Dermis blood vessel endothelial cell (primary cell): ENCODE measurements at places on chromosomes 12 and 14.

- no peak for DNase-seq
These were observed 933.0 kb downstream of the DIO2 start for GRCh38 chr14:79278286-79278797.

DNA sequence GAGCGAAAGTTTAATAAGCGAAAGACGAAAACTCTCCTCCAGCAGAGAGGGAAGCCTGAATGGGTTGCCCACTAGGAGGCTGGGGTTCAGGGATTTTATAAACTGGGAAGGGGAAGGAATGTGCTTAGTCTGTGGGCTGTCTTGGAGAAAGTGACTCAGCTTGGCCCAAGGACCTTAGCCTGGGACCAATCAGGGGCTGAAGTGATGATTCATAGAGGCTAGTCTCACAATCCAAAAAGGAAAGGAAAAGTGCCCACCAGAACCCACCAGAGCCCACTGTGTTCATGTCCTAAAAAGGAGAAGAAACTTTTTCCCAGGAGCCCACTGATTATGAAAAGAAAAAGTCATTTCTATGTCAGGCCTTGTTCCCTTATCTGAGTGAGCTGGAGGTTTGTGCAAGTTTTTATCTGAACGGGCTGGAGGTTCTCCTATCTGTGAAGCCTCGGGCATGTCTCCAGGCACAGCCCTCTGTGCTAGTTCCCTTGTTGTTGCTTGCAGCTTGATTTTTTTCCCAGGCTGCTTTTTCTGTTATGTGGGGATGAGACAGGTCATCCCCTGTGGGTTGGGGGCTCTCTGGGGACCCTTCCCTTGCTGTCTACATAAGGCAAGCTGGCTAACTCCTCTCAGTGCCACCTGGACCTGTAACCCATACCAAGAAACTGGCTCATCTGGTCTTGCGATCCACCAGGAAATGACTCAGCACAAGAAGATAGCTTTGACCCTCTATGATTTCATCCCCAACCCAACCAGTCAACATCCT lies 8.3 kb upstream of the GOLGA5 start:
- DNase-seq, result peak; percentile 56

- peak; percentile 45 for DNase-seq
These were observed 10.0 kb downstream of the LHX5 start for GRCh38 chr12:113461666-113462065.

DNA sequence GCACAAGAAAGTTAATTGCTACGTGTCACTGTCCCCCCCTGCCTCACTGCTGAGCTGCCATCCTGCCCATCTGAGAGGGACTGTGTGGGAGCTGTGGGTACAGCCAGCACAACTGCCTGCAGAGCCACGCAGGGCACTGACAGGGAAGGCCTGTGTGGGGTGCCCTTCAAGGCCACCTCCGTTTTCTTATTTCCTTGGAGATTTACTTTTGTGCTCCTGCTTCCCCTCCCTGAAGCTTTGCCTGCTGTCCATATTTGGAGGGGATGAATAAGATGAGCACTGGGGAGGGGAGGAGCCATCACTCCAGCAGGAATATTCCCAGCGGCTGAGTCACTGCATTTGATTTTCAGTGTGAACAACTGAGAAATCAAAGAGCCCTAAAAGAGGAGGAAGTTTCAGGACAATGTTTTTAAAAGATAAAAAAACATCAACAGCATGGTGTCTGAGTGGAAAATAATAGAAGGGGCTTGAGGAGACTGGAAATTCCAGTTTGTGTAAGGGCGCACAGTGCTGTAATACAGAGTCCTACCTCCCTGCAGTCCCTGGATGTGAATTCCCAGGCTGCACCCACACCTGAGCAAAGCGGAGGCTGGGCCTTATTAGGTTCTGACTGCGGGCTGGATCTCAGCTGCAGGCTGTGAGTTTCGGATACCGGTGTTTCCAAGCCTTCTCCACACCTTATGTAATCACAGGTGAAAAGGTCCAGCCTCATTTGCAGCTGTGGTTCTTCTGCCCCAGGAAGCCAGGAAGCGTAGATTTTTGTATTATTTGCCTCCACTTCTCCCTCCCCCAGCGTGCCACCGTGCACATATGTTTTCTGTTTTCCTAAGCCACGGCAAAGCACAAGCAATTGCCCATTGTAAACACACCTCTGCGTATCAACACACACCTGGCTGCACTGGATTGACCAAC lies 192.6 kb upstream of the BCL2L14 start:
- DNase-seq, result peak; percentile 80

- no peak for DNase-seq
These were observed 4.2 kb downstream of the SERPINA10 start for GRCh38 chr14:94288610-94289465.

DNA sequence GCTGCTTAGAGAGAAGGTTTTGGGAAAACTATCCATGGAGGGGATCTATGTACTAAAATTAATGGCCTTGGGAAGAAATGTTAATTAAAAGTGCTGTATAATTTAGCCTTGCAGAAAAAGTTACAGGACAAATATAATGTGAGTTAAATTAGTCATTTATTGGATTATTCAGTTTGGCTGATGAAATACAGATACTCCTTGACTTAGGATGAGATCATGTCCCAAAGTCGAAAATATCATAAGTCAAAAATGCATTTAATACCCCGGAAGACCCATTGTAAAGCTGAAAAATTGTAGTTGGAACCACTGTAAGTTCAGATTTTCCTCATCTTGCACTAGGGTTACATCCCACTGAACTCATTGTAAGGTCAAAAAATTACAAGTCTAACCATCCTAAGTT lies 9.7 kb downstream of the RTRAF start:
- DNase-seq, result no peak

DNA sequence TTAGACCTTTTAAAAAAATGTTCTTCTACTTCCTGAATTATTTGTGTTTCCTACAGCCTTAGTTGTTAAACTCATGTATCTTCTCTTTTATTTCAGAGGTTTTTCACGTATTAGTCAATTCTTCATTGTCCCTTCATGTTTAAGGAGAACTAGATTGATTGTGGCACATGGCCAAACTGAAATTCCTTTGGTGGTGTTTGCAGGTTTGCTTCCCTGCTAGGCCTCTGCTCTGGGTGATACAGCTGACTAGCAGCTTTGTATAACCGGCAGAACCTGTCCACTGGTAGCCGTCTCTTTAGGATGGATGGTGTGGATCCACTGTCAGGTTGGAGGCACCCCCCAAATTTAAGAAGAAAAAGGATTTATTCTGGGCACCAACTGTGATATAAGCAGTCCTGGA lies 262.1 kb downstream of the FBXL14 start:
- peak; percentile 45 for DNase-seq

GRCh38 chr12:124501112-124501561 lies 66.3 kb downstream of the NCOR2 start:
- no peak for DNase-seq

GRCh38 chr12:21615431-21615830 lies 10.8 kb upstream of the GYS2 start:
- peak; percentile 80 for DNase-seq

DNA sequence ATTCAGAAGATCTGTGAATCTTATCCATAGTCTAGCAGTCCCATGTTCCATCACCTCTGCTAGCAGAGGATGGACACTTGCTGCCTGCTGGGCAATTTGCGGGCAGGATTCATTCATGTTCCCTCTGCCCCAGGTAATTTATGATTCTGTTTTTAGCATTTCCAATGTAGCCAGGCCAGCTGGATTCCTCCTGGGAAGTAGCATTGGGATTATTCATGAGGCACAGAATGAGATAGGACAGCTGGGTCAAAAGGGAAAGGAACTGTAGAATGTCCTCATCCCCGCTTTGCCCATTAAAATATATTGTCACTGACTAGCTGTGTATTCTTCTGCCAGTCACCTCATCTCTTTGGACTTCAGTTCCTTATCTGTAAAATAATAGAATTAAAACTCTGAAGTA lies 68.7 kb downstream of the SLC35F4 start:
- DNase-seq, result no peak

DNA sequence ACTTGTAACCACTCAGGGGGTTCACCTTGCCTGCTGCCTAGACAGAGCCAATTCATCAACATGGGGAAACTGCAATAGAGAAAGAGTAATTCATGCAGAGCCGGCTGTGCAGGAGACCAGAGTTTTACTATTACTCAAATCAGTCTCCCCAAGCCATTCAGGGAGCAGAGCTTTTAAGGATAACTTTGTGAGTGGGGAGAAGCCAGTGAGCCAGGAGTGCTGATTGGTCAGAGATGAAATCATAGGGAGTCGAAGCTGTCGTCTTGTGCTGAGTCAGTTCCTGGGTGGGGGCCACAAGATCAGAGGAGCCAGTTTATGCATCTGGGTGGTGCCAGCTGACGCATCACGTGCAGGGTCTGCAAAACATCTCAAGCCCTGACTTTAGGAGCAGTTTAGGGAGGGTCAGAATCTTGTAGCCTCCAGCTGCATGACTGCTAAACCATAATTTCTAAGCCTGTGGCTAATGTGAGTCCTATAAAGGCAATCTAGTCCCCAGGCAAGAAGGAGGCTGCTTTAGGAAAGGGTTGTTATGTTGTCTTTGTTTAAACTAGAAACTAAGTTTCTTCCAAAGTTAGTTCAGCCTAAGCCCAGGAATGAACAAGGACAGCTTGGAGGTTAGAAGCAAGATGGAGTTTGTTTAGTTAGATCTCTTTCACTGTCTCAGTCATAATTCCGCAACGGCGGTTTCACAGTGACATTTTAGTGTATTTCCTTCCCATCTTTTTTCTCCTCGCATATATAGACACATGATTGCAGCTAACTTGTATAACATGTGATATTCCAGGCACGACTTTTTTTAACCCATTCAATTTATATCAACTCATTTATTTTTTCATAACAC lies 68.9 kb upstream of the NCOR2 start:
- DNase-seq, result no peak

- DNase-seq, result no peak
These were observed 63.8 kb downstream of the PTGER2 start for GRCh38 chr14:52377940-52378339.

DNA sequence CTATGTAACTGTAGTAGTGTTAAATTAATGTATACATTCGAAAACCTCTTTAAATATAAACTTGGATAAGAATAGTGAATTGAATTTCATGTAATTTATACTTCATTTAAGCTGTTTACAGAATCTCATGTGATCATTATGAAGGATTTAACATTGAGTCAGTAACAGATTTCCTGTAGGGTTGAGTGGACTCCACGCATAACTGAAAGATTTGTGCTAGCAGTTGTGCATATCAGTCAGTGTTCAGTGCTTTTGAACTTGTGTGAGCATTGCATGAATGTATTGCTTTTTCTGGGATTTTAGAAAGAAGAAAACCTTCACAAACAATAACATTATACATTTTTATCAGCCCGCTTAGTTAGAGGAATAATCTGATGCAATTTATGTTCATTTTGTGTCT lies 1435.3 kb downstream of the LRFN5 start:
- no peak for DNase-seq

DNA sequence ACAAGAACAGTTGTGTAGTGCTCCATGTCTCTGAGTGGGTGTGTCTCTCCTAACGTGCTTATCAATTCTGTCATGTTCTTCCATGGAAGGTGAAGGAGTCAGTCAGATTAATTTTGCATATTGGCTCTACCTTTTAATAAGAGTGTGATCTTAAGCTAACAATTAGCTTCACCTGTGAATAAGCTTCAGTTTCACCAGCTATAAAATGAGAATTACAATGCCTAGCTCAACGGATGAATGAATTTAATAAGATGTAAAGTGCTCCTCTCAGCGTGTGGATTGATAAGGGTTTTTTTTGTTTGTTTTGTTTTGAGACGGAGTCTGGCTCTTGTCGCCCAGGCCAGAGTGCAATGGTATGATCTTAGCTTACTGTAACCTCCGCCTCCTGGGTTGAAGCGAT lies 32.7 kb downstream of the CCDC175 start:
- DNase-seq, result no peak

GRCh38 chr14:92556255-92556741 lies 42.7 kb downstream of the RIN3 start:
- no peak for DNase-seq

GRCh38 chr14:71600309-71600708 lies 331.9 kb upstream of the RGS6 start:
- no peak for DNase-seq

DNA sequence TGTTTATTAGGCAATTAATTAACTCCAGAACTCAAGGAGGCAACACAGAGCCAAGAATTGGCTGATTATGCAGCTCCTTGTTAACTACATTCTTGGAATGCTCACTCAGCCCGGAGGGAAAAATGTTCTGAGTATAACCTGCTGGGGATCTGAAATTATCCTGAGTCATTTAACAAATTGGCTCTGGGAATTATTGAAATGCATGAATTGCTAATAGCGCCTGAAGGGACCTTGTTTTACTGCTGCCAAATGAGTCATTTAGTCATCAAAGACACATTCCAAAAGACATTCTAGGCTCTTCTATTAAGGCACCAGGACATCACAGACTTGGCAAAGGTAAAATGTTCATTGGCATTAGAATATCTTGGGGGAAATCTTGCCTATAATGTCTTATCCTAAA lies 13.0 kb downstream of the TMEM52B start:
- peak; percentile 31 for DNase-seq

GRCh38 chr14:35534873-35535482 lies 1.0 kb downstream of the INSM2 start:
- peak; percentile 77 for DNase-seq

GRCh38 chr14:59160506-59160905 lies 28.0 kb upstream of the DAAM1 start:
- DNase-seq, result no peak

GRCh38 chr12:49489720-49490119 lies 49.1 kb upstream of the KCNH3 start:
- DNase-seq, result peak; percentile 95

DNA sequence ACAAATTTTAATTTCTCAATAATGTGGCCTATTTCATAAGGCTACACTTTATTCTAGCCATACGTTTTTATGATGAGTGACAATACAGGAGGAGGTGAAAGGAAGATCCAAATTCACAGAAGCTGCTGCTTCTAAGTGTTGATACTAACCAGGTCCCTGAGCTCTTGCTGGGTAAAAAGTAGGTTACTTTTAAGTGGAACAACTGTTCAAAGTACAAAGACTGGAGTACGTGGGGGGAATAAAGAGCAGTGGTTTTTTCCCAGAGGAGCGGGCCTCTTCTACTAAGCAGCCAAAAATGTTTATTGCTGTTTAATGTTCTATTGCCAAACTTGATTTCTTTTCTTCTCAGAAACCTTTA lies 301.8 kb downstream of the AEBP2 start:
- no peak for DNase-seq

GRCh38 chr12:129530517-129530916 lies 373.3 kb downstream of the TMEM132D start:
- DNase-seq, result no peak

GRCh38 chr12:117032593-117033381 lies 66.4 kb downstream of the TESC start:
- peak; percentile 24 for DNase-seq

- DNase-seq, result no peak
These were observed 53.9 kb downstream of the ISCA2 start for GRCh38 chr14:74547331-74547927.
